Activated T-cell treated with anti-CD3 and anti-CD28 coated beads, Interleukin-2, amount 50 U/mL, for 24 hours (primary cell): ENCODE measurements at places on chromosomes 6 and 20.

DNA sequence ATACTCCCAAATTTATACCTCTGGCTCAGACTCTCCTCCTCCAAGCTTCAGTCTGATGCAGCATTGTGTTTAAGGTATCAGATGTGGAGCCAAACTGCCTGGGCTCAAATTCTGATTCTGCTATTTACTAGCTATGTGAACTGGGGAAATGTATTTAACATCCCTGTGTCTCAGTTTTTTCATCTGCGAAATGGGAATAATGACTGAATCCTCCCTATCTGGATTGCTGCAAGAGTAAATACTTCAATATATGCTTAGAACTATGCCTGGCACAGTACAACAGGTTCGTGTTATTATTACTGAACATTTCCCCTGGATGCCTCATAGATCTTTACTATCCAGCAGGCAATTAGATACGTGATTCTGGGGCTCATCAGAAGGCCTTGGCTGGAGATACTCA is 5.5 kb downstream of the LRRN4 start:
- no peak for DNase-seq

- no peak for DNase-seq
Measured at GRCh38 chr6:133591275-133591674, 297.6 kb upstream of the TCF21 start.

GRCh38 chr6:130105996-130106704 is 87.8 kb downstream of the L3MBTL3 start:
- no peak for DNase-seq

GRCh38 chr6:39388606-39389483 is 66.3 kb upstream of the KCNK16 start:
- DNase-seq, result no peak

GRCh38 chr6:85684809-85685171 is 42.1 kb upstream of the SYNCRIP start:
- no peak for DNase-seq
